Stimulated activated memory B cell treated with anti-CD40 and anti-IgM and Interleukin-4, amounts not matched to agents 10 μg/mL and 1 μg/mL and 100 μg/mL, for 72 hours (primary cell): ENCODE measurements at places on chromosomes 4 and X.

DNA sequence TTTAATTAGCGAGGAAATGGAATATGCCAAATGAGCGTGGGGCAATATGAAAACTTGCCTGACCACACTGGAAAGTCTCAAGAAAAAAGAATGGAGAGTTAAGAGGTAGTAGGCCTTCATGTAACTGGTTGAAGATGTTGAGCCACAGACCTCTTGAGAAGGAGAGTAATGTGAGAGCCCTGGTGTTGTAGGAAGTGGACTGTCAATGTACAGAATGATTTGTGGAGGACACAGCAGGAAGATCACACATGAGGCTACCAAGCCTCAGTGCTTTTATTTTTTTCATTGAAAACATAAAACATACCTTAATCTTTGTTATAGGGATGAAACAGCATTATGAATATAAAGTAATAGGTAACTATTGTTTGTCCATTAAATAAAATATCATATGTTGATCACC lies 331.6 kb downstream of the UNC5C start:
- no peaks in the 10 kb centered on the region for H3K27me3 ChIP-seq
- no peaks in the 10 kb centered on the region for H3K4me1 ChIP-seq
- H3K36me3 ChIP-seq: no peaks in the 10 kb centered on the region
- ATAC-seq: no peak
- H3K27ac ChIP-seq: no peak overlapping the region

DNA sequence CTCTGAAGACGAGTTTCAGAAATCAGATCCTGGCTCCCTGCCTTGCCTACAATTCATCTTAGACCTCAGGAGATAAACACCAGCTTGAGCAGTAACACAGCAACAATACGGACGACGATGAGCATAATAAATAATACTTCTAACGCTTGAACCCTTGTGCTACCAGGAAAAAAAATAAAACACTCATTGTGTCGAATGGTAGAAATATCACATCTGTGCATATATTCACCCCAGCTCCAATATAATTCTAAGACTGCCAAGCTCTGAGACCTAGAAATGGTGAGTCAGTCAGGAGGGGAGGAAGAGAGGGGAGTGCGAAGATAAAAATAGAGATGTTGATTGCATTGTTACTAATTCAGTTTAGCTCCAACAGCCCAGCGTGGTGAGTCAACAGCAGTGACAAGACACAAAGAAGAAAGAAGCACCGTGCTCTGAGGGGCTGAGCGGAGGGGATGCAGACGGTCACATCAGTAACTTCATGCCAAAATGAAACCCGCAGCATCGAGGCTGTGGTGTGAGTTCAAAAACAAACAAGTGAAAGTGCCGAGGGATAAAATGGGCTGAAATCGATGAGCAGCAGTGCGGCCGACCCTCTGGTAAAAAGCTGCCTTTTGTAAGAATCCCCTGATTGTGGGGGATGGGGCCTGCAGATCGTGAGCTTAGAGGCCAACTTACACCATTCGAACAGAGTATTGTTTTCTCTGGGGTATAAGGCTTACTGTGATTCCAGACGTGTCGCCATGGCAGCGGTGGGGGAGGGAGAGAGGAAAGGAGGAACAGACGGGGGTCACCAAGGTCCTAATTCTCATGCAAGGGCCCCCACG lies 150.4 kb downstream of the MGST2 start:
- no peak overlapping the region for H3K27ac ChIP-seq
- ATAC-seq: no peak
- peak overlapping the region; percentile 1 for H3K4me3 ChIP-seq

GRCh38 chrX:11474021-11474420 lies 180.8 kb downstream of the AMELX start:
- ATAC-seq: no peak
- no peaks in the 10 kb centered on the region for H3K36me3 ChIP-seq
- H3K27me3 ChIP-seq: no peaks in the 10 kb centered on the region

DNA sequence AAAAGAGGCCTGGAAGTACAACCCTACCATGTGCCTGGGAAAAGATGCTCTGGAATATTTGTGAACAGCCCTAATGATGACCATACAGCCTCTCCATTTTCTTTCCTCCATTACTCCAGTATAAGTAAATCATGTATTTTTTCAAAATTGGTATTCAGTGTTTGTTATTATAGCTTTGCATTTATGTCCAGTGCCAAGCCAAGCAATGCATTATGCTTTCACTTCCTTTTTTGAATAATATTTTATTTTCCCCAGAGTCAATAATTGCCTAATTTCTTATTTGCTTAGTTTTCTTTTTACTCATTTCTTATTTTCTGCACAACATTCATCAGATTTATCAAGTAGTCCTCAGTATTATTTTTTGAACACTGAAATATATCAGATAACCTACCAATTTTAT lies 49.3 kb upstream of the EOLA2 start:
- no peak overlapping the region for H3K27ac ChIP-seq
- H3K4me3 ChIP-seq: no peak overlapping the region
- peaks cover 6% of the 10 kb centered on the region for H3K36me3 ChIP-seq
- peaks cover 18% of the 10 kb centered on the region for H3K4me1 ChIP-seq
- H3K27me3 ChIP-seq: no peaks in the 10 kb centered on the region

DNA sequence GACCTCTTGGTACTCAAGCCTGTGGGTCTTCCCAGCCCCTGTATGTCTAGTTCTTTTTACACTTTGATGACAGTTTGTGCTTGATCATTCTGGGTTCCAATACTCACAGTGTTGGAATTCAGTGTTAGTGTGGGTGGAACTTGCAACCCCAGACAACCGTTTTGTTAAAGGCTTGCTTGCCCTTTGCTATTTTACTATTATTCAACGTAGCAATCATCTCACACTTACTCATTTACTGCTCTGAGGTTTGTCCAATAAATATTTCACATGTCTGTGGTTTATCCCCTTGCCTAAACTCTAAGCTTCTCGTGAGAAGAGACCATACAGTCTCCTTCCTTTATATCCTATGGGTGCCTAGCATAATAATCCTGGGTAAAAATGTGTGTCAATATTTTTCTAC lies 15.3 kb downstream of the CCNG2 start:
- ATAC-seq: no peak
- no peaks in the 10 kb centered on the region for H3K27me3 ChIP-seq
- peaks cover 18% of the 10 kb centered on the region for H3K4me1 ChIP-seq
- H3K27ac ChIP-seq: no peak overlapping the region
- peaks cover 42% of the 10 kb centered on the region for H3K36me3 ChIP-seq

DNA sequence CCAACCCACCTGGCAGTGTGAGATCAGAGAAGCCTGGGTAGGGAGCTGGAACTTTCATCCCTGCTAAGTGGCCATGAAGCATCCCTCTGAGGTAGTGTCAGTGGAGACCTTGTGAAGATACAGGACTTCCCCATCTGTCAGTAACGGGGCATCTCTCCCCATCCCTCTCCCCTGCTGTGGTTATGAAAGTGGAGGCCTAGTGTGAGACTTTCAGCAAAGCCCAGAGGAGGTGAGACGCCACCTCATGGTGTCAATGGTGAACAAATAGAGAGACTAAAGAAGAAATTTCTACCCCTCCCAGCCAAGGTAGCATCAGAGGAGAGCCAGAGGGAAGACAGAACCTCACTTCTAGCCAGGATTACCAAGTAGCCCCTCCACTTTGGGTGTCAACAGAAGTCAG lies 150.2 kb downstream of the VEGFC start:
- H3K4me1 ChIP-seq: no peaks in the 10 kb centered on the region
- peak; percentile 29 for ATAC-seq
- H3K27ac ChIP-seq: no peak overlapping the region
- no peaks in the 10 kb centered on the region for H3K27me3 ChIP-seq
- no peaks in the 10 kb centered on the region for H3K36me3 ChIP-seq

DNA sequence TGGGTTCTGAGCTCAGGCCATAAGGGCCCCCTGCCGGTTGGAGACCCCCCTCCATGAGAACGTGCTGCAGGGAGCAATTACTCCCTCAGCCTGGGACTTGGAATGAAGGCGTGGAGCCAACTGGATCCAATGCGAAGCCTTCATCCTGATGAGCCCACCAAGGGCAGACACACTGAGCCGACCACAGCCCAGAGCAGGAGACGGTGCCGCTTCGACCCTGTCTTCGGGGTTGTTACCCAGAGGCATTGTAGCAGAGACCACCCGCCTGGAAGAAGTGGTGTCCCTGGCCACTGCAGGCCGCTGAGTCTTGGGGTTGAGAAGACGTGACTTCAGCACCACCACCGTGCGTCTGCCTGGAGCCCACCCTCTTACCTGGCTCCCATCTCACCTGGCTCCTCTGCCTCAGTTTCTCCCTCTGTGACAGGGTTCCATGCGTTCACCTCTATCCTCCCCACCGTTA lies 7.0 kb upstream of the NKX1-1 start:
- no peak overlapping the region for H3K27ac ChIP-seq
- ATAC-seq: no peak
- peaks cover 82% of the 10 kb centered on the region for H3K27me3 ChIP-seq
- peaks cover 5% of the 10 kb centered on the region for H3K4me1 ChIP-seq
- H3K36me3 ChIP-seq: peaks cover 4% of the 10 kb centered on the region

DNA sequence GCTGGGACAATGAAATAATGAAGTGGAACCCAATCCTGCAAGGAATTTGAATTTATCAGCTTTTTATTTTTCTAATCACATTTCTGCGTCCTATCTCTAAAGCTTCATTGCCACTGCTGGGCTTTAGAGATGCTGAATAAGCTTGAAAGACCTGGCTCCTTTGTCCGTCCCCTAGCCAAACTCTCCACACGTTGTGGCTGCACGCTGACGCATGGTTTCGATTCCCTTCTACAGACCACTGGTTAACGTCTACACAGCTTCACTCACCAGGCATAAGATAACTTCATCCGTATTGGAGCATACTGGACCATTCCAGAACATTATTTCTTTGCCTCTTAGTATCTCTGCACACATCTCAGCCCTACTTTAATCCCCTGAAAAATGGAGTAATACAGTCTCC lies 31.2 kb downstream of the SPANXN3 start:
- H3K36me3 ChIP-seq: no peaks in the 10 kb centered on the region
- H3K4me3 ChIP-seq: no peak overlapping the region
- no peak overlapping the region for H3K27ac ChIP-seq
- H3K27me3 ChIP-seq: no peaks in the 10 kb centered on the region
- no peaks in the 10 kb centered on the region for H3K4me1 ChIP-seq
